ENCODE measurements at places on chromosomes 7 and 10. TPM values are rescaled to one million over a fixed set of nuclear protein-coding genes. Genes with fewer than 3 reads are reported as not detected.

Gene AIMP2
- 73.8 TPM for total RNA-seq

Gene KIF11
- 21.7 TPM for total RNA-seq

Gene DEPP1
- total RNA-seq, result 15.1 TPM

Gene GDI2
- 196 TPM for total RNA-seq

Gene ZNF727
- total RNA-seq, result not detected

Gene HOXA6
- total RNA-seq, result 1.2 TPM

Gene GLI3
- total RNA-seq, result not detected

Gene ITIH5
- not detected for total RNA-seq

Gene RGR
- not detected for total RNA-seq

Gene DPYSL4
- 4.8 TPM for total RNA-seq

Gene GPNMB
- 13.3 TPM for total RNA-seq
